ENCODE measurements at places on chromosomes 4 and X.

DNA sequence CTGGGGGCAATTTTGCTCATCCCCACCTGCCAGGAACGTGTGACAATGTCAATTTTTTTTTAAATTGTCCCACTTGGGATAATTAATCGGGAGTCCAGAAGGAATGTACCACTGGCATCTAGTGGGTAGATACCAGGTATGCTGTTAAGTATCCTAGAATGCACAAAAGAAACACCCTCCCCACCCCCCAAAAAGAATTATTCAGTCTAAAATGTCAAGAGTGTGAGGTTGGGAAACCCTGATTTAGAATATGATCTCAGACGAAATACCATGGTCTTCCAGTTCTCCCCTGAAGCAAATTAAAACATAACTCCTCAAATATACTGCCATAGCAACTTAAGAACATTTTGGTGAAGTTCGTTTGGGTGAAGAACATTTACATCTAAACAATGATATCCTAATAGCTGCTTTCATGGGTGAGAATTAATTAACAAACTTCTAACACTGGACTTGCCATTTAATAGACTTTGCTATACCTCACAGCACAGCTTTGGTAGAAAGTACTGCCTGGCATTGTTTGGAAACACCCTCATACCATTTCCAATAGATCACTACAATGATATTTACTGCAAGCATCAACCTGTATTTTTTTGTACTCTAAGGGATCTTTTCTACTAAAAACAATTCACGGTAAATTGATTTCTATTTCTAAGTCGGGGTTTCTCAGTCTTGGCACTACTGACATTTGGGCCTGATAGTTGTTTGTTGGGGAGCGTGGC lies 36.5 kb downstream of the SH3RF1 start:
- no peak for DNase-seq

GRCh38 chrX:136847874-136848273 lies 32.7 kb downstream of the RBMX start:
- no peak for DNase-seq

DNA sequence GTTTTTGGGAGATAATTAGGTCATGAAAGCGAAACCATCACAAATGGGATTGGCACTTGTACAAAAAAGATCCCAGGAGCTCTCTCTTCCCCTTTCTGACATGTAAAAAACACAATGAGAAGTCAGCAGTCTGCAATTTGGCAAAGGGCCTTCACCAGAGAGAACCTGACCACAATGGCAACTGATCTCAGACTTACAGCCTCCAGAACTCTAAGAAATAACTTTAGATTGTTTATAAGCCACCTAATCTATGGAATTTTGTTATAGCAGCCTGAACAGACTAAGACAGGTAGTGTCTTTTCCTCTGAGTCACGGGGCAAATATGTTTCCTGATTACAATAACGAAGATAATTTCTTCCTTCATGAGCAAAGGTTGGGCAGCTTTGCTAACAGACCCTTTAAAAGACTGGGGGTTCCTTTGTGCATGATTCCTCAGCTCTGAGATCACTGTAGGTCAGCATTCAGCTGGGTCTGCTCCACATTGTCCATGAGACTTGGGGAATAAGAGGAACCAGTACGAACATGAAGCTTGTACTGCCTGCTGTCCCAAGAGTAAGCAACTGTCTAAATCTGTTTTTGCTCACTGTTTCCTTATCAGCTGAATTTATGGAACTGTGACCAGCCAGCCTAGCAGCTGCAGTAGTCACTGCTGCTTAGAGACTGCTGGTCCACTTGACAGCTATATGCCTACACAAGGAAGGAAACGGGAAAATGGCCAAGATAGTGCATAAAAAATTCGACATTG lies 191.6 kb downstream of the ANAPC10 start:
- no peak for DNase-seq

GRCh38 chrX:42567268-42567667 lies 210.7 kb downstream of the PPP1R2C start:
- no peak for DNase-seq

- no peak for DNase-seq
Observed at GRCh38 chrX:71320126-71320525, 18.6 kb downstream of the ITGB1BP2 start.

GRCh38 chr4:185809121-185809520 lies 2.9 kb downstream of the SORBS2 start:
- DNase-seq, result no peak

GRCh38 chrX:134183665-134184064 lies 53.3 kb upstream of the CCDC160 start:
- DNase-seq, result no peak
